ENCODE measurements at places on chromosomes 5 and 9.

DNA sequence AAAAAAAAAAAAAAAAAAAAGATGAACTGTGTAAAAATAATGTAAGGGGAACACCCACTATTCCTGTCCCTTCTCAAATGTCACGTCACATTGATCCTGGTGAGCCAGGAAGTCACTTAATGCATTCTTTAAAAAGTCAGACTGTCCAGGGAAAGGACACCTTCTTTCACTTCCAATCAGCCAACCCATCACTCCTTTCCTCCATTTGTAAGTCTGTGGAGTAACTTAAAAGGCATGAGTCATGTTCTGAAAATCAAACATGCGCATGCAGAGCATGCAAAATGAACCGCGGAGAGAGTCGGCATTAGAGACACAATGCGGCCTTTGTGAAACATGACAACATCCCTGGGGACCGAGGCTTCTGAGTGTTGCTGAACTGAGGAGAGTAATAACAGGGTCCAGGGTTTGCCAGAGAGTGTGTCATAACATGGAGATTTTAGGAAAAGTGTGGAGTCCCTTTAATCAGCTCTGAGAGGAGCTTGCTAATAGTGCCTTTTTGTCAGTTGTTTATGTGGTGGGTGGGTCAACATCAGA is 77.6 kb upstream of the SEMA6A start:
- DNase-seq = no peak

DNA sequence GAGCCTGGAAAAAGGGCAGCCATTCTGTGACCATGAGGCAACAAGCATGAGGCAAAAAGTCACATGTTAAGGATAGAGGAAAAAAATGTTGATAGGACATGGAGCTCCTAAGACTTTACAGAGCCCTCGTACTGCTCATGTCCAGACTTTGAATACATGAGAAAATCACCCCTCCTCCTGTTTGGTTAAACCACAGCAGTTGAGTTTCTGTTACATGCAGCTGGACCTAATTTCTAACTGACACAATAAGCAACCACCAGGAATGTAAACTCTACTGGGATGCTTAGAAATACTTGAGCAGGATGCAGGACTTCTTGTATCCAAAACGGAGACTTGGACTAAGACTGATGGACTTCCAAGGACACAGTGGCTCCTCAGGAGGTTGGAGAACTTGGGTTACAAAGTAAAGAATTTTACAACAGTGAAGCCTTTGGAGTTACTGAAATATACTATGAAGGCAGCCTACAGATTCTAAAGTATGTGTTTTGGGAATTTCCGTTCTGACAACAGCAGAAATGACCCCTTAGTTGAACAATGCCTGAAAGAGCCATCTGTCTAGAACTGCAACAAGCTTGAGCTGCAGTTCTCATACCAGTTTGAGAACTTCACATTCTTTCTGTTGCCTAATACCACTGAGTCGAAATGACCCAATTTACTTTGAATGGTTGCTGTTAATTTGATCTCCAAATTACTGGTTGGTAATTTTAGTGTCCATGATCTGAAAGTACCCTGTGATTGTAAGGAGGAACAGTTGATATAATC is 268.9 kb downstream of the PIK3R1 start:
- DNase-seq = no peak

DNA sequence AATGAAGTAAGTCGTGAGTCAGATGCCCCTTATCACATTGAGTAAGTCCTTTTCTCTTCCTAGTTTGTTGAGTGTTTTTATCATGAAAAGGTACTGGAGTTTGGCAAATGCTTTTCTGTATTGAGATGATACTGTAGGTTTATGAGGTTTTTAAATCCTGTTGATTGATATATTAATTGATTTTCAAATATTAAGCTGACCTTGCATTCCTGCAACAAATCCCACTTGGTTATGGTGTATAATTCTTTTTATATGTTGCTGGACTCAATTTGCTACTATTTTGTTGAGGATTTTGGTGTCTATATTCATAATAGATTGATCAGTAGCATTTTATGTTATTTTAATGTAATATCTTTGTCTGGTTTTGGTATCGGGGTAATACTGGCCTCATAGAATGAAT is 81.0 kb upstream of the BNC2 start:
- DNase-seq = no peak

- no peak for DNase-seq
These were observed 44.3 kb downstream of the FOXB2 start for GRCh38 chr9:77063645-77064285.

- no peak for DNase-seq
These were observed 101.0 kb upstream of the GABRG2 start for GRCh38 chr5:161966564-161966963.

DNA sequence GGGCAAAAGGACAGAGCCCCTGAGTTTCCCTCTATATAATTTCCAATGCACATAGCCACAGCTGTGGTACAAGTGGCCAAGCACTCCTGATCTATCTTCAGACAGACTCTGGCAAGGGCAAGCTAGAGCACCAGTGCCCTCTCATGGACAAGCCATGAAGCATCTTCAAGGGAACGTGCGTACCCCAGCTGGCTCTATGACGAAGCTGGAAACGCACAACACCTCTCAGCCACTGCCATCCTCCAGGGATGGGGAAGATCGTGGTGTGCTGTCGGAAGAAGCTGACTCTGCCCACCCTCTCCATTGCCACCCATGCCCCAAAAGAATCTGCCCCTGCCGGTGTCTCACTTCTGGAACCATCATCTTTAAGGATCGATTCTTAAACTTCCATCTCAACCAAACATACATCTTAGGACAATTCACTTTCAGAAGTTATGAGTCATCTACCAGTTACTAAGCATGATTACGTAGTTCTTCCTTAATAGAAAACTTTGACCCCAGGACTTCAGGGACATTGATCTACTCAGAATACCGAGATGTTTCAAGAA is 482.9 kb downstream of the AGTPBP1 start:
- DNase-seq = no peak

GRCh38 chr5:176319827-176320554 is 41.6 kb downstream of the KIAA1191 start:
- DNase-seq = no peak

GRCh38 chr5:30921388-30921787 is 272.1 kb upstream of the CDH6 start:
- no peak for DNase-seq

DNA sequence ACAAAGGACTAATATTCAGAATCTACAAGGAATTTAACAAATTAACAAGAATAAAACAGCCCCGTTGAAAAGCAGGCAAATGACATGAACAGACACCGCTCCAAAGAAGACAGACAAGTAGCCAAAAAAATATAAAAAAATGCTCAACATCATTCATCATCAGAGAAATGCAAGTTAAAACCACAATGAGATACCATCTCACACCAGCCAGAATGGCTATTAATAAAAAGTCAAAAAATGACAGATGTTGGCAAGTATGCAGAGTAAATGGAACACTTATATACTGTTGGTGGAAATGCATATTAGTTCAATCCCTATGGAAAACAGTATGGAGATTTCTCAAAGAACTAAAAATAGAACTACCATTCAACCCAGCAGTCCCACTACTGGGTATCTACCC is 302.7 kb upstream of the RGMB start:
- DNase-seq = no peak

DNA sequence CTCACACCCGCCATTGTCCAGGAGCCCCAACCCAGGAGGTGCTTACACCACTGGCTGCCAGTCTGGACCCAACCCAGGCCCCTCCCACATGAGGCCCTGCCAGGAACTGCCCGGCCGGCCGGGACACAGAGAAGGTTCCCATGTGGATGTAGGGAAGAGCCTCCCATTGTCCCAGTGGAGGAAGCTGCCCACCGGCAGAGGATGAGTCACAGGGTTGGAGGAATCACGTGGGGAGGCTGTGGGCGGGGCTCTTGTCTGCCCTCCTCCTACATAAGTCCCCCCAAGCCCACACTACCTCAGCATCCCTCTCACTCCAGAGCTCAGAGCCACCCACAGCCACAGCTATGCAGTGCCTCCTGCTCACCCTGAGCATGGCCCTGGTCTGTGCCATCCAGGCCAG is 26.1 kb downstream of the PAEP start:
- DNase-seq = no peak

GRCh38 chr9:97284798-97285197 is 22.7 kb upstream of the CCDC180 start:
- DNase-seq = no peak

DNA sequence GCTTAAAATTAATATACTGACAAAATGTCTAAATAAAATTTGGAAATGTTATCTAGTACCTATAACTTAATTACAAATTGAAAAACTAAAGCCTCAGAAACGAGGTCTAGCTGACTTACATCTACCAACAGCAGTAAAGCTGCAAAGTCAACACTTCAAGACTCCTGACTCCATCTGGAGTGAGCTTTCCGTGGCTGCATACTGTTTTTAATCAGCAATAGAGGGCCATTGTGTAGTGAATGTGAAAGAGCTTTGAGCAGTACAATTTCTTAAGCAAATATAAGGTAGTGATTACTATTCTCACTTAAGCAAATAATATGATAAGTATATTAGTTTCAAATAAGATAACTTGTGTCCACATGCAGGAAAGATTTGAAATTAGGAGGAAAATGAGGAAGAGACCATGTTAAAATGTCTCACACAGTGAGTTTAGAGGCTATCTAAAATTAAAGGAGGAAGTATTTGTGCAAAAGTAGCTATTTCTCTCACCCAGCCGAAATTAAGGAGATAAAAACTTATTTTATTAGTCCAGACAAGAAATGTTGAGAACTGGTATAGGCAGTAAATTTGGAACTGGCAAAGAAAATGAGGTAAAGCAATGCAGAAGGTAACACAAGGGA is 6.4 kb downstream of the SPINK6 start:
- DNase-seq = no peak

DNA sequence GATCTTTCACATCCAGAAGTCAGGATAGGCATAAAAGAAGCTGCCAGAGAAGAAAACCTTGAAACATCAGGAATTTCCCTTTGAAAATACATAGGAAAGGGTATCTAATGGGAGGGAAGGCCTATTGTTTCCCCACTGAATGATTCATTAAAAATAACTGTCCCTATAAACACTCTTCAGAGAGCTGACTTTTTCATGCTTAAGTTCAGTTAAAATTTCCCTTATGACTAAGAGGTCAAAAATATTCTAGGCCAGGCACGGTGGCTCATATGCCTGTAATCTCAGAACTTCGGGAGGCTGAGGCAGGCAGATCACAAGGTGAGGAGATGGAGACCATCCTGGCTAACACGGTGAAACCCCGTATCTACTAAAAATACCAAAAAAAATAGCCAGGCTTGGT is 499.5 kb downstream of the ENC1 start:
- DNase-seq = no peak

DNA sequence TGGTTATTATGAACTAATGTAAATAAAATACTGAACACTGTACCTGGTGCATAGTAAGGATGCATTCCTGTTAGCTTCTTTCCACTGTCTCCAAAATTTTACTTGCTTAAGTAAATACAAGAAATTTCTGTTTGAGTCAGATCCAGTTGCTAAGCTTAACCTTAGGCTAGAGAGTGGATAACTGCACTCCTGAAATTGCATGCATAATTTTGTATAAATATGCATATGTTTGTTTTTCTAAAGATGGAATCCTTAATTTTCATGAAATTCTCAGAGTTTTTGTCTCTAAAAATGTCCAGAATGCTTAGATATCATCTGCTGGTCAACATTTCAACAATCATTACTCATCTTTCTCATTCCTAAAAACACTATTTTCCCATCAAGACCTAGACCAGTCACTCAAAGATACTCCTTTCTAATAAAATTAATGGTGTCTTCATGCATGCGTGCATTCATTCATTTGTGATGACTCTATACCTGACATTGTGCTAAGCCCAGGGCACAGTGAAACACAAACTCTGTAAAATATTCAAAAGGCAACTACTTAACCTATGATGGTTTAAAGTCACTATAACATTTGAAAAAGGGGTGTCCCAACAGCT is 284.8 kb downstream of the SEC61B start:
- no peak for DNase-seq

- no peak for DNase-seq
These were observed 247.5 kb upstream of the DAPK1 start for GRCh38 chr9:87250205-87250604.

DNA sequence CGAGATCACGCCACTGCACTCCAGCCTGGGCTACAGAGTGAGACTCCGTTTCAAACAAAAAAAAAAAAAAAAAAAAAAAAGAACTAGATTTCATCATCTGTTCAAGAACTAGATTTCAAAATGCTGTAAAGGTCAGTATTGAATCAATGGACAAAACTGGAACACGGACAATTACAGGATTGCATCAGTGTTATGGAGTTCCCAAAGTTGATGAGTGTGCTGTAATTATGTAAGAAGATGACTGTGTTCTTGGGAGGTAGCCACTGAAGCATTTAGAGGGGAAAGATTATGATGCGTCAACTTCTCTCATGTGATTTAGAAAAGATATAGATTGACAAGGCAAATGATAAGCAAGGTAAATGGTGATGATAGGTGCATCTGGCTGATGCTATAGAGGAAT is 6.5 kb downstream of the FAM240B start:
- no peak for DNase-seq

- DNase-seq = no peak
These were observed 5.3 kb downstream of the SLC25A25 start for GRCh38 chr9:128073253-128073886.

DNA sequence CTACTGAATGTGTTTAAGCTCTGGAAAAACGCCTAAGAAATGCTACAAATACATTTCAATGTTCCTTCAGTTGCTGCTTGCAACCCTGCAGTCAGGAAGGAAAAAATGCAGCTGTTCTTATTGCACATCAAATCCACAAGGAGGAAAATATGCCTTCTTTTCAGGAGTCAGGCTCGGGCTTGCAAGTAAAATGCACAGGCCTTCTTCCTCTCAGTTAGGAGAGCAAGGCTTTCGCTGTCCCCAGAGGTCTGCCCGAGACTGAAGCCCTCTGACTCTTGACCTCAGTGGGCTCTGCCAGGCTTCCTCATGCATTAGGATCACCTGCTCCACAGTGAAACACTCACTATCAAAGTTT is 899 bp upstream of the SHC3 start:
- DNase-seq = no peak

- no peak for DNase-seq
These were observed 67.2 kb downstream of the IL31RA start for GRCh38 chr5:55918087-55919035.

GRCh38 chr5:150006318-150006717 is 5.8 kb downstream of the HMGXB3 start:
- no peak for DNase-seq

DNA sequence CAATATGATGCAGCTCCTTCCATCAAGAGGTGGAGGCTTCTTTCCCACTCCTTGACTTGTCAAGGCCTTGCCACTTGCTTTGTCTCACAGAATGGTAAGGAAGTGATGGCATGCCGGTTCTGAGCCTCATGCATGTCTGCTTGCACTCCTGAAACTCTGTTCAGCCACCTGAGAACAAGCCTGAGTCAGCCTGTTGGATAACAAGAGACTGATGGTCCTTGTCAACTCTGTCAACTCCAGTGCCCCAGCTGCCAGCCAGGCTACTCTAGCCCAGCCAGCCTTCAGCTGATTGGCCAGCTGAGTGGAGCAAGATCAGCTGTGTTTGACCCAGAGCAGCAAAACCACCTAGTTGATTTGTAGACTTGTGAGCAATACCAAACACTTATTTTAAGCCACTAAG is 4.4 kb upstream of the TENT4A start:
- DNase-seq = no peak

DNA sequence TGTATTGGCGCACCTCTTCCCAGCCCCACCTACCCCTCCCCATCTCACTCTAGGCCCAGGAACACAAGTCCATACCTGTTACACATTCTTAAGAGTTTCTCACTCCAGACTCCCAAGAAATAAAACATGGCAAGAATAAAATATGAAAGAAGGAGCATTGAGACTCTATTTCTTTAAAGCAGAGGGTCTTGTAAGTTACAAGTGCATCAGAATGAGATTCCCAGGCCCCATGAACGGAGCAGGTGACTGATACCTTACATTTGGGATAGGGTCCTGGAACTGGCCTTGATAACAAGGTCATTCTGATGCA is 5.7 kb downstream of the EGR1 start:
- DNase-seq = no peak
